ENCODE measurements at places on chromosomes 6 and 20.

DNA sequence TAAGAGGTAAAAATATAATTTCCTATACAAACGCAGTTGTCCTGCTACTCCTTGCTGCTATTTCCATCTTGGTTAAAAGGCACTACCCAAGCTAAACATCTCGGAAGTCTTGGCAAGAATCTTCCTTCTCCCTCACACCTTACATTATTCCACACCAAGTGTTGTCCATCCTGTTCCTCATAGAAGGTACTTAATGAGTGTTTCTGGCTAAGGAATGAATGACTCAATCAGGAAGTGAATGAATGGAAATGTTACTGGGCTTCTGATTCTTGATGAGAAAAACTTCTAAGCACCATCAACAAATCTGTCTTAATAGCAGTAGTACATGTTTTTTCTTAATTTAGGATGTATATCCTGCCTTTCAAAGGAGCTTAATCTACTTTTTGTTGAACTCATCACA lies 40.6 kb upstream of the RSPO3 start:
- no peak for DNase-seq

DNA sequence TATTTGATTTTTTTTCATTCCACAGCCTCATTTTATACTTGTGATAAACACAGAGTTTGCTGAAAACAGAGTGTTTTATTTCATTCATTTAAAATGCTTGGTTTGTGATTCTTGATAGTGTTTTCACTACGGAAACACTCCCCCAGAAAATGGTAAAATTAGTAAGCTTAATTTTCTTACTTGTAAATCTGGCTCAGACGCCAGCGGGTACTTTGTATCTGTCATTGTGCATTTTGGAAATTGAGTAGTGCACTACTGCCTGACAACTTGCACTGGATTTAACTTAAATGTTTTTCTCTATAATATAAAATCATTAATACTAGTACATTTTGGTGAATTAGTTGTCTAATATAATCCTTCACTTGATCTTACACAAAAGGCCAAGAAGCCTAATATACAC lies 37.0 kb upstream of the HINT3 start:
- no peak for DNase-seq

DNA sequence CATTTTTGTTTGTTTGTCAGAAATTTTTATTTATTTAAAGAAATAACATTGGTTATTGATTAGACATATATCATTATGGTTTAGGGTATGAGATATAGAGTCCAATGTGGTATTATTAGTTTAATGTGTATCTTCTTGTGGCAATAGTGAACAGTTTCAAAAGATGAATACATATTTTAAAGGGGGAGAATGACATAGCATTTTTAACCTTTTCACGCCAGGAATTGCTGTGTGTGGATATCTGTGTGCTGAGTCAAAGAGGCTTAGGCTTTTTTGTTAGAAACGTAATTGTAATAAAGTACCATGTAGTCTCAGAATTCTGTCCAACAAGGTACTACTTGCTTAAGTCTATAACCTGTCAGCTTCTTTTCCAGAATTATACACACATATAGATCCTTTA lies 451.6 kb downstream of the ADGRB3 start:
- no peak for DNase-seq

GRCh38 chr6:161033667-161034066 lies 42.1 kb downstream of the MAP3K4 start:
- no peak for DNase-seq

DNA sequence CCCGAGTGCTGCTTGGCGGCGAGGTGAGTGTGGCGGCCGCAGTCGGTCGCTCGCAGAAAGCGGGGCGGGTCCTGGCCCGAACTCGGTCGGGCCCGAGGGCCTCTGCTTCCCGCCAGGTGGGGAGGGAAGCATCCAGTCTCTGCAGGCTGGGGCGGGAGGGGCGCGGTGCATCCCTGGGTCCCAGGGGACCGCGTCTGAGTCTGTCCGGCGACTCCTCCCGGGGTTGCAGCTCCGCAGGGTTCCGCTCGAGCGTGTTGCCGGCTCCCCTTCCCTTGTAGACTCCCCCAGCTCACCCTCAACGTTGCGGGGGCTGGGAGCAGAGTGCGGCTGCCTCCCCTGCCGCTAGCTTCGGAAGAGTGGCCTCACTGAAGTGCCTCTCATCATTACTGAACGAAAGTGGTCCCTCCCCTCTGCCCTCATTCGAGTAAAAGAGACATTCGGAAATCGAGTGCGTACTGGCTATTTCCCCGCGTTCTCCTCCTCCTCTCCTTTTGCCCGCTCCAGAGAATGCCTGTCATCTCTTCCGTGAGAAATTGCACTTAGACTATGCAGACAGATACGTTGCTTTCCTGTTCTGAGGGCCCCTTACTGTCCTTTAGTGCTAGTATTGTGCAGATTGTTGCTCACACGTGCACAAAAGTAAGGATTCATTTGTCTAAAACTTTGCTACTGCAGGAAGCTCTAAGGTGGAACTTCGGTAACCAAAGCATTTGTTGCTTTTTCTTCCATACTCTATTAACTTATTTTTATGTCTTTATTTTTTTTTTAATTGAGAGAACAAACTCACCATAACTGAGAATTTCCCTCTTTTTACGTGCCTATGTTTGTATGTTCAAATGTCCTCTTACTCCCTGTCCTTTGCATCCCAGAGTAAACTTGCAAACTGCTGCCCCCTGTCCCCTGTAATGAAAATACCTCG lies 751 bp downstream of the MAP3K4 start:
- no peak for DNase-seq

- no peak for DNase-seq
Measured at GRCh38 chr20:31819083-31819784, at the start of gene MYLK2. Gene MYLK2 (plus strand): TSS chr20:31819356. CDS start chr20:31819581, 225 bp downstream.

GRCh38 chr6:73564578-73565345 lies 43.9 kb upstream of the EEF1A1 start:
- DNase-seq, result no peak

DNA sequence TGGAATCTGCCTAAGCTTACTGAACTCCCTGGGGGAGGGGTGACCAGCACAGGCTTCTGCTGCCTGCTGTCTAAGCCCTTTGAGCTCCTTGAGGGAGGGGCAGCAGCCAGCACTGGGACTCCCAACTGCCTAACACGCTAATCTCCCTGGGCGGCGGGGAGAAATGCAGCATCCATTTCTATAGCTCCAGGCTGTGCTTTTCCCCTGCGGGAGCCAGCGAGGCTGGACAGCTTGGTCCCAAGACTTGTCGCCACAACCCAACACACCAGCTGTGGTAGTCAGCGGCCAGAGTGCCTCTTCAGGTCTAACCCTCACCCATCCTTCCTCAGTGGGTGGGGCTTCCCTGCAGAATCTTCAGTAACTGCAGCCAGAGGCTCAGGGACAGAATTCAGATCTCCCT lies 64.6 kb downstream of the VGLL2 start:
- no peak for DNase-seq

DNA sequence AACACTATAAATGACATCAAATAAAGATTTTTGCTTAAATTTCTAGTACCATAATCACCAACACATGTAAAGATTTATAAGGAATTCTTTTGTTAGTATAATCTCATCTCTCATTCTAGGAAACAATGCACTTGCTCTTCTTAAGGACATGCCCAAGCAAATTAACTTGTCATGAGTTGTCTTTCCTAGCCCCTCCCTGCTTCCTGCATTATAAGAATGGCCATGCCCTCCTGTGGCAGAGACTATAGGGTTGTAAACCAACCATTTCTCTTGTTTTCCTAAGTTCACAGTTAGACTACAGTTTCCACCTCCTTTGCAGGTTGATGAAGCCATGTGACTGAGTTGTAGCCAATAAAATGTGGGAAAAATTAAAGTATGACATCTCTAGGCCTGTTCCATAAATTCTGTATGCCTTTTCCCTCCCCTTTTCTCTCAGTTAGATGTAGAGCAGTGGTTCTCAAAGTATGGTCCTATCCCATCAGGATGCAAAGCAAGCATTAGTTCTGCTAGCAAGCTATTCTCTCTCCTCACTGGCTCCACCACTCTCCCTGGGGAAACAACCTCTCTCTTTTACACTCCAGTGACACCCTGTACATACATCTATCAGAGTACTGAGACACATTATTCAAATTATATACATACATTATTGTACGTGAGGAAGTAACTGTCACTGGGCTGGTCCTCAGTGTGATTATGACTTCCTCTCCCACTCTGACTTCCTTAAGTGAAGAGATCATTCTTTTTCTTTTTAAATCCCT lies 295.0 kb downstream of the PKHD1 start:
- no peak for DNase-seq

DNA sequence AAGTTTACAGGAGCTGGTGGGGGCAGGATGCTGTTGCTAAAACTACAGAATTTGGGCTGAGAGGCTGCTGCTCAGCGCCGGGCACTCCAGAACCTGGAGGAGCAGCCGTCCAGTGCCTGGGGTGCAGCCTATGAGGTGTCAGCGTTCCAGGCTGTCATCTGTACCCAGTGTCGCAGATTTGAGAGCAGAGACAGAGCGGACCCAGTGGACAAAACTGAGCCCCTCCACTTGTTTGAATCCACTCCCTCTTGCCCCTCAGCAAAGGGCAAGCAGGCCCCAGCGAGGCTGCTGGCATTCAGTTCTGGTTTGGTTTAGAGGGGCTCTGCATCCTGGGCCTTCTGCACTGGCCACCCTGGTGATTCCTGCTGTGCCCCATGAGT lies 144.3 kb downstream of the TBC1D7 start:
- no peak for DNase-seq

- no peak for DNase-seq
Measured at GRCh38 chr6:129753422-129753821, 43.4 kb upstream of the ARHGAP18 start.

- DNase-seq, result no peak
Measured at GRCh38 chr6:134168590-134169208, 116.3 kb upstream of the SLC2A12 start.

DNA sequence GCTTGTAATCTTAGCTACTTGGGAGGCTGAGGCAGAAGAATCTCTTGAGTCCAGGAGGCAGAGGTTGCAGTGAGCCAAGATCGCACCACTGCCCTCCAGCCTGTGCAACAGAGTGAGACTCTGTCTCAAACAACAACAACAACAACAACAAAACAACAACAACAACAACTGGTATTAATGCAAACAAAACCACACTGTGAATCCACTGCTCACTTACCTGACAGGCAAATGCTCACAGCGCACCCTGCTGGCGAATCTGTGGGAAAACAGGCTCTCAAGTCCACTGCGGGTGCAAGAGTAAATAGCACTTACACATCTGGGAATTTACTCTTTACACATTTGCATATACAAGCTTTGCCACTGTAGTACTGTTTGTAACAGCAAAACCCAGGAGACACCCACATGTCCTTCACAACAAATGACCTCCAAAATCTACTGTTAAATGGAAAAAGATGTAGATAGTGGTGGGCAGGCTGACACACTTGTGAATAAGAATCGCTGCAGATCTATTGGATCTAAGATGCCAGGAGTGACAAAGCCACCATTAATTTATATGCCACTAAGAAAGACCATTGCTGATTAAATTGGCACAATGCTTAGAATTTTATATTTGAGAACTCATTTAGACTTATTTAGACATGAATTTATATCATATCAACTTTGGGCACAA lies 29.3 kb downstream of the NSFL1C start:
- no peak for DNase-seq

GRCh38 chr6:408599-409102 lies 17.1 kb downstream of the IRF4 start:
- no peak for DNase-seq

DNA sequence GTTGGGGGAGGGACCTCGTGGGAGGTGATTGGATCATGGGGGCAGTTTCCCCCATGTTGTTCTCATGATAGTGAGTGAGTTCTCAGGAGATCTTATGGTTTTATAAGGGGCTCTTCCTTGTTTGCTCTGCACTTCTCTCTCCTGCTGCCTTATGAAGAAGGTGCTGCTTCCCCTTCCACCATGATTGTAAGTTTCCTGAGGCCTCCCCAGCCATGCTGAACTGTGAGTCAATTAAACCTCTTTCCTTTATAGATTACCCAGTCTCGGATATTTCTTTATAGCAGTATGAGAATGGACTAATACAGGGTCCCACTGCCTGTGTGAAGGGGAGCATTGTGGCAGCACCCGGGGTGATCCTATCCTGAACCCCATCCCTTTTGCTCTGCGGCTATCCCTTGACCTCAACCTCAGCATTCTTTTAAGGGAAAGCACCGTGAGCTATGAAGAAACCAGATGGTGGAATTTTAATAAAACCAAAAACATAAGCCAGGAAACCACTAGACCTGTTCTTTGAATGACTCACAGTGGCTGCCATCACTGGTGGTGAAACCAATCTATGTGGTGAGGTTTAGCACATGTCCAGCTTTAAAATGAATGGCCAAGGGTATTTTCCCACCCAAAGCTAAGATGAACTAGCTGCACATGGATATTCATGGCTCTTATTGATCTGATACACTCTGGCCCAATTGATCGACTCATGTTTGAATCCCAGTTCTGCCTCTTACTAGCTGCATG lies 62.2 kb downstream of the ZDHHC14 start:
- no peak for DNase-seq

GRCh38 chr6:12298017-12298978 lies 8.1 kb downstream of the EDN1 start:
- DNase-seq, result no peak

DNA sequence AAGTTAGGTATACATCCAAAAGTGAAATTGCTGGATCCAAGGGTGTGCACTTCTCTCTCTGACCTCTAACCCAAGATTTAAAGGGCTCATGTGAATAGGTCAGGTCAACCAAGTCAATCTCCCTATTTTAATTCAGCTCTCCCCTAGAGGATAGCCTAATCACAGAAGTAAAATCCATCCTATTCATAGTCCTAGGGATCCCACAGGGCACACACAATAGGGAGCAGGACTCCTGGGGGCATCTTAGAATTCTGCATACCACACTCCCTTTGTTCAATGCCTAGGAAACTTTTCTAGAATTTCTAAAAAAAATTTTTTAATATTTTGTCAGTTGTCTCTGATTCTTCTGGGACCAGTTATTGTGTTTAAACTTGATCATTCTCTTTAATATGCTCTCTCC lies 35.1 kb downstream of the CST9L start:
- DNase-seq, result peak; percentile 38

GRCh38 chr6:132790450-132790849 lies 8.0 kb downstream of the SLC18B1 start:
- DNase-seq, result no peak

DNA sequence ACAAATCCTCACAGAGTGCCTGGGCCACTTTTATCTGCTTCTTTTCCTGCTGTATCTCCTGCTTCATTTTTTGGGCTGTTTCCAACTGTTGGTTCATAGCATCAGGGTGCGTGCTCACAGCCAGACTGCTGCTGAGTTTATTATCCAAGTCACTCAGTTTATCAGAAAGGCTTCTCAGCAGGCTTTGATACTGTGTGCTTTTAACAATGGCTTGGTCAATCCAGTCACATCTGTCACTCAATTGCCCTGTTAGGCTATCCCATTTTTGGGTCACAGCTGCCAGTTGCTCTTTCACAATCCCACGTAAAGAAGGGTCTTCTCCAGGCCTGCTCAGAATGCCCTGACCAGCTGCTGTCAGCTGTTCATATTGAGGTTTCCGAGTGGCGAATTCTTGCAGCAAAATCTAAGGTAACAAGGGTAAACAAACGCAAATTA lies 87.2 kb downstream of the DST start:
- DNase-seq, result no peak

GRCh38 chr6:158879180-158879579 lies 60.0 kb upstream of the EZR start:
- DNase-seq, result no peak

GRCh38 chr6:163941624-163941976 lies 527.1 kb downstream of the QKI start:
- no peak for DNase-seq

- no peak for DNase-seq
Measured at GRCh38 chr20:6473197-6473596, 294.3 kb upstream of the BMP2 start.

- no peak for DNase-seq
Measured at GRCh38 chr6:24963887-24964570, 28.3 kb upstream of the RIPOR2 start.

- no peak for DNase-seq
Measured at GRCh38 chr6:13733178-13733887, 21.7 kb upstream of the RANBP9 start.
